ENCODE measurements at places on chromosomes 1 and 21. TPM values are rescaled to one million over a fixed set of nuclear protein-coding genes. Genes with fewer than 3 reads are reported as not detected.

MOB3C gene
- total RNA-seq, result 9.9 TPM

DPT gene
- total RNA-seq, result 0.10 TPM

COL6A2 gene
- total RNA-seq, result 0.58 TPM

SGIP1 gene
- not detected for total RNA-seq

KRTAP6-1 gene
- total RNA-seq, result not detected

KRTAP12-2 gene
- total RNA-seq, result not detected

CD34 gene
- total RNA-seq, result not detected

PDE9A gene
- total RNA-seq, result 0.28 TPM

NBPF6 gene
- not detected for total RNA-seq

GPR61 gene
- total RNA-seq, result 0.38 TPM

LRRC52 gene
- not detected for total RNA-seq

LCE3D gene
- not detected for total RNA-seq

TMOD4 gene
- total RNA-seq, result 1.2 TPM

FLG2 gene
- not detected for total RNA-seq

PLA2G2F gene
- not detected for total RNA-seq

SMIM1 gene
- total RNA-seq, result 0.53 TPM

FNDC5 gene
- not detected for total RNA-seq

FAM167B gene
- 0.88 TPM for total RNA-seq

SEMA4A gene
- total RNA-seq, result 52.1 TPM

PLPPR5 gene
- total RNA-seq, result not detected

KAZN gene
- total RNA-seq, result 4.7 TPM

AMY1C gene
- total RNA-seq, result not detected

IL20 gene
- not detected for total RNA-seq

GJA8 gene
- total RNA-seq, result not detected

CDC7 gene
- 23.0 TPM for total RNA-seq

SLFNL1 gene
- total RNA-seq, result 0.24 TPM

AQP10 gene
- total RNA-seq, result not detected

DDAH1 gene
- 0.44 TPM for total RNA-seq

ASTN1 gene
- total RNA-seq, result not detected

SH2D1B gene
- not detected for total RNA-seq

Data from GM12878 (cell line).